ENCODE measurements at places on chromosomes 3 and 15.

DNA sequence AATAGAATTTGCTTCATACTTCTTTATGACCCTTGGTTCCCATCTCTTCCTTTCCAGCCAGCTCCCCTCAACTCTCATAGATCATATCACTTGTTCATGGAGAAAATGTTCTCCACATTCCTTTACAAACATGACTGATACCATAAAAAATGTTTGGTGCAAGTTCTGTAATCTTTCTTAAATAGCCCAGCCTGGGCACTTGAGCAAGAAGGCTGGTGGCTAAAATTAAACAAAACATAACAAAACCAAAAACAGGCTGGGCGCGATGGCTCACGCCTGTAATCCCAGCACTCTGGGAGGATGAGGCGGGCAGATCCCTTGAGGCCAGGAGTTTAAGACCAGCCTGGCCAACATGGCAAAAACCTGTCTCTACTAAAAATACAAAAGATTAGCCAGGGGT is 8.9 kb upstream of the POLR2M start:
- DNase-seq: no peak

DNA sequence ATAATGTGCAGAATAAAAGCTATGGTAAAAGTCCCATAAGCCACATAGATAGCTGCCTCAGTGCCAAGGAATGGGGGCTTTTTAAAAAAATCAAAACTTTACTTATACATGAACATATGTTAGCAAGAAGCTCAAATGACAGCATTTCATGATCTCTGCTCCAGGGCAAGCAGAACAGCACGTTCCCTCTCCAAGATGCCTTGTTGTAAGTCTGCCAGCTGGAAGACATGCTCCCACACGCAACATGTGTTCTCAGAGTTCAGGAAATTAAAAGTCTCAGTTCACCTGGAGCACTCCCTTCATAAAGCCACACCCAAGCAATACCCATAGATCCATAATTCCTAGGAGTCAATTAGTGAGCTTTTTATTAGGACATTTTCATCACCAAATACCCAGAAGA is 52.2 kb downstream of the ABI3BP start:
- no peak for DNase-seq

- DNase-seq: no peak
These were observed 615 bp downstream of the DHX30 start for GRCh38 chr3:47803480-47804025.

DNA sequence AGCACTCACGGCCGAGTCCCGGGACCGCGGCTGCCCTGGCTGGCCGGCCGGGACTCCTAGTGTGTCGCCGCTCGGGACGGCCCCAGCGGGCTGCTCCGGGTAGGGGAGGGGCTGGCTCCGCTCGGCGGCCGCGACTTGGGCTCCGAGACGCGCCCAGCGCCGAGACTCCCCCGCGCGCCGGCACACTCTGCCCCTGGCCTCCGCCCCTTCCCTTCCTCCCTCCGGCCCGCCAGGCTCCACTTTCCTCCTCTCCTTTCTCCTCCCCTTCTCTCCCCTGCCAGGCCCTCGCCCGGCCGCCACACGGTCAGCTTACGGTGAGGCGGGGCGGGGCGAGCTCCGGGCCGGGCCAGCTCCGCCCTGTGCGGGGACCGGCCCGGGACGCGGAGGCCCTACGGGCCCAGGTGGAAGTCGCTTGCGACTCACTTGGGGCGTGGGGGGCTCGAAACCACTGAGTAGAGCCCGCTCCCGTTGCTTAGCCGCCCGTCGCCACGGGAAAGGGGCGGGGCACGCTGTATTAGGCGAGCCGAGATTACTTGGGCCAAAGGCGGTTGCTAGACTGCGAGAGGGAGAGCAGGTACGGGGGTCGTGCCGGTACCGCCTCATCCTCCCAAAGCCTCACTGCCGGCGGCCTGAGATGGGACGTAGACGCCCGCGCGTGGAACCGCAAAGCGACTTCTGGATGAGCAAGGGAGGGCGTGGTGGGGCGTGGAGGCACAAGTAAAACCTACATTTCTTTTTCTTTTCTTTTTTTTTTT is at the start of gene ITGB5:
TSS of gene ITGB5 (minus strand) at position 189 of the 755 bp plus-strand sequence. CDS start 365 bp downstream, outside the sequence.
- no peak for DNase-seq

DNA sequence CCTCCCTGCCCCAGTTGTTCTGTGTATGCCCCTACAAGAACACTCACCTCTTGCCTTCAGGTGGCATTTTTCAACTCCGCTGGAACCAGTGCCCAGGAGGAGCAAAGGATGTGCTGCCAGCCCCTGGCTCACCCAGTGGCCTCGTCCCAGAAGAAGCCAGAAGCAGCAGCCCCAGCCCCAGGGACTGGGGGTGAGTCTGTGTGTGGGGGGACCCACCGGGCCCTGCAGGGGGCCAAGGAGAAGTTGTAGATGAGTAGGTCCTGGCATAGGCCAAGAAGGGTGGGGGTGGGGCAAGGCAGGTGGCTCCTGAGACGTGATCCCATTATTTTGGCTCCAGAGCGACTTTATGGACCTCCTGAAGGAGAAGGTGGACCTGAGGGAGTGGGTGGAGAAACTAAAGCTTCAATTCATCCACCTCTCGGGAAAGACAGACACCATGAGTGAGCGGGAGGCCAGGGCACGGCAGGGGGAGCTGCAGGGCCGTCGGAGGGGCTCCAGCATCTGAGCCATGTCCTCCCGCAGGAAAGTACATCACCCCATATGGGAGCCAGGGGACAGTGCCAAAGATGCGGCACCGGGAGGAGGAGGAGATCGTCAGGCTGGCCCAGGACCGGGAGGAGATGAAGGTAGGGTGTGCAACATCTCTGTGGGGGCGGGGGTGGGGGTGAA is 29.3 kb downstream of the NGRN start:
- no peak for DNase-seq

DNA sequence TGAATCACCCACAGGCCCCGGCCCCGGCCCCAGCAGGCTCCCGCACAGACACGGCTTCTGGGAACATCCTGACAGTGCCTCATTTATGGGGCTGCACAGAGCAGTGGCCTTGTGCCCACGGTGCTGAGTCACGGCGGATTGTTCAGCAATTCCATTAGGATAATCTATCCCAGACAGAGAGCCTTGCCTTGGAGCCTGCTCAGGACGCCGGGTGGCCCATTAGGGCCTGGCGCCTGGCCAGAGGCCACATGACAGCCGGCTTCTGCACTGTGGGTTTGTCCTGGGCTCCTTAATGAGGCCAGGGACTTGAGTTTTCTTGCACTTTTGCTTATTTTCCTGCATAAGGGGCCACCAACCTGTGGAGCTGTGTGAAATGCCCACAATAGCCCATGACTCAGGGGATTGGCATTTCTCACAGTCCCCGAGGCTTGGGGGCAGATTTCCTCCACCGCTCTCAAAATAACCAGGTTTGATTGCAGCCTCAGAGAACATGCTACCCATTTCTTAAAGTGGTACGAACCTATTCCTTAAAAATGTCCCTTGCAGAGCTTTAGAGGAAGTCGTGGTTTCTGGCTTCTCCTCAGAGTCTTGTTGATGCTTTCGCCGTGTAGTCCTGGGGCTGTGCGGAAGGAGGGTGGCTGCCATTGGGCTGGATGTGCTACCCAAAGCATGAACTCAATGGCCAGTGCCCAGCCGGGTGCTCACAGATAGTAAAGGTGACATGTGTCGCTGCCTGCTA is 19.0 kb downstream of the SYNM start:
- DNase-seq: no peak

Data from activated CD4-positive, alpha-beta T cell treated with anti-CD3 and anti-CD28 coated beads for 24 hours (primary cell).